Kidney (tissue), 22 donors: ENCODE measurements at places on chromosomes 12 and 14. TPM values are rescaled to one million over a fixed set of nuclear protein-coding genes. Genes with fewer than 3 reads are reported as not detected.

DNA sequence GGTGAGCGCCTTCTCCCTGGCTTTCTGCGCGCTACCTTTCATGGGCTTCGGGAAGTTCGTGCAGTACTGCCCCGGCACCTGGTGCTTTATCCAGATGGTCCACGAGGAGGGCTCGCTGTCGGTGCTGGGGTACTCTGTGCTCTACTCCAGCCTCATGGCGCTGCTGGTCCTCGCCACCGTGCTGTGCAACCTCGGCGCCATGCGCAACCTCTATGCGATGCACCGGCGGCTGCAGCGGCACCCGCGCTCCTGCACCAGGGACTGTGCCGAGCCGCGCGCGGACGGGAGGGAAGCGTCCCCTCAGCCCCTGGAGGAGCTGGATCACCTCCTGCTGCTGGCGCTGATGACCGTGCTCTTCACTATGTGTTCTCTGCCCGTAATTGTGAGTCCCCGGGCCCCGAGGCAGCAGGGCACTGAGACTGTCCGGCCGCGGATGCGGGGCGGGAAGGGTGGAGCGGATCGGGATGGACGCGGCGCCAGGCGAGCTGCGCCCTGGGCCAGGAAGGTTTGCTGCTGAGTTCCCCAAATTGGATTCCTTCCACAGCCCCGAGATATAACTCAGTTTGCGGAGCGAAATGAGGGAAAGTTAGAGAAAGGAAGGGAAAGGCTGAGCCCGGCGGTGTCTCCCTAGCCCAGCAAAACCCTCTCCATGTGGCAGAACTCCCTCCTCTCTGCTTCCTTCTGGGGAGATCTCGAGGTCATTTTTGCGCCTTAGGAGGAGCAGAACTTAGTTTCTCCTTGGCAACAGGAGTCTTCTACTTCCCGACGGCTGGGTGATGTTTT, 972 bp downstream of the PTGDR start:
- DNase-seq: peak; percentile 39

DNA sequence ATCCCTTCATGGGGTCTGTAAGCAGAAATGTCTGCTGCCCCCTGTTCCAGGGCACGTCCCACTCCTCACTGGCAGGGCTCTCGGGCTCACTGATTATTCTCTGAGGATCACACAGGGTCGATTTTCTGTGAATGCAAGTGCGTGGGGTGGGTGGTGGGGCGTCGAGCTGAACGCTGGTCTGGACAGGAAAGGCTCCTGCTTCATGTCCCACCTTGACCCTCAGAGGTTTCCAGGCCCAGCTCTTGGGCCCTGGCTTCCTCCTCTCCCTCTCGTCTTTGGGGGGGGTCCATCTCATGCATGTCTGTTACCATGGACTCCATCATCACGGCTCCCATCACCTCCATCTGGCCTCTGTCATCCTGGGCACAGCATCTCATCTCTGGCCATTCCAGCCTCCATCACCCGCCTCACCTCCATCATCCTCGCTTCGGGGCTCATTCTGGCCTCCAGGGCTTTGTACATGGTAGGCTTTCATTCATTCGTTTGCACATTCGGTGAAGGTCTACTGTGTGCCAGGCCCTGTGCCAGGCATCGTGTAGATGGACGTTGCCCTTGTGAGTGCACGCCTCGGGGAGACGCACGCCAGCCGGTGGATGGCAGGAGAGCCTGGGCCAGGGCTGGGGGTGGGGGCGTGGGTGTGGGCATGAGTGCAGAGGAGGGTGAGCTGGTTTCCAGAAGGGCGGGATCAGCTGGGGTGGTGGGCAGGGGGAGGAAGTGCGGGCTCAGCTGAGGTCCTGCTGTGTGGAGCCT, 34.7 kb downstream of the RTL1 start:
- DNase-seq: peak; percentile 33

DNA sequence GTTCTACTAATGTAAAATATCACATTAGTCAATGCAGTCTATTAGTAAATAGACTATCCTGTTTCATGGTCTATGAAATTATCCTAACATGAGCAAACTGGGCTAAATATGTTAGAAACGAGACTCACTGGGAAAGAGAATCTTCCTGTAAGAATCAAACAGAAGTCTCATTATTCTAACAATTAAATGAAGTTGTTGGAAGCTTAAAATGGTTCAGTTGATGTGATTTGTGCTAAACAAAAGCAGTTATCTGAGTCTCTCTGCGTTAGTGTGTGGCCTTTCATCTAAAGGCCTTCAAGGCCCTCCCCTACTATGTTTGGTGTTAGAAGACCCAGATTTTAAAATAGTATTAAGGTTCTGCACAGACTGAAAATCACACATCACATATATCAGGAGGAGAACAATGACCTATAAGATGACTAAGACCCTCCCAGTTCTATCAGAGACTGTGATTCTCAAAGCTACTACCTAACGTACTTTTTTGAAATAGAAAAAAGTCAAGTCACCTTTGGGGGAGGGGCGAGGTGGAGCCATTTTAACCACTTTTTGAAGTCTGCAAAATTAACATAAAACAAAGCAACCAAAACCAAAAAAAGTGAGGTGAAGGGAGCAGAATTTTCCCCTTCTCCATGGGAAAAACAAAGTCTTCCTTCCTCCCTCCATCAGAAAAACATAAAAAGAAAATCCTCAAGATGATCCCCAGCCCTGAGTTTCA, 82.3 kb downstream of the DENND5B start:
- no peak for DNase-seq

DNA sequence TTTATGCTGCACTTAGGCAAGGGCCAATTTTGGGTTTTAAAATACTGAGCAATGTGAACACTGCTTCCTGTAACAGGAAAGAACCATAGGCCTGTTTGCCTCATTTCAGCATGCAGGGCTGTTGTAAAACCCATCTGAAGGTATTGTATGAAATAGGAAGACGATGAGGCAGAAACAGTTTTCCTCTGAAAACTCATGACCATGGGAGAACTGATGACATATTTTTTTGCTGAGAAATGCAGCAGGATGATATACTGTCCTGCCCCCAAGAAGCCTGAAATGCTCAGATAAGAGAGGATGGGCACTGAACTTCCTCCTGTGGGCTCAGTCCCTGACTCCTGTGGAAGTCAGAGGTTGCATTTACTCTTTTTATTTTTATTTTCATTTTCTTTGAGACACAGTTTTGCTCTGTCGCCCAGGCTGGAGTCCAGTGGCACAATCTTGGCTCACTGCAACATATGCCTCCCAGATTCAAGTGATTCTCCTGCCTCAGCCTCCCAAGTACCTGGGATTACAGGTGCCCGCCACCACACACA, 17.4 kb downstream of the PYGL start:
- no peak for DNase-seq

DNA sequence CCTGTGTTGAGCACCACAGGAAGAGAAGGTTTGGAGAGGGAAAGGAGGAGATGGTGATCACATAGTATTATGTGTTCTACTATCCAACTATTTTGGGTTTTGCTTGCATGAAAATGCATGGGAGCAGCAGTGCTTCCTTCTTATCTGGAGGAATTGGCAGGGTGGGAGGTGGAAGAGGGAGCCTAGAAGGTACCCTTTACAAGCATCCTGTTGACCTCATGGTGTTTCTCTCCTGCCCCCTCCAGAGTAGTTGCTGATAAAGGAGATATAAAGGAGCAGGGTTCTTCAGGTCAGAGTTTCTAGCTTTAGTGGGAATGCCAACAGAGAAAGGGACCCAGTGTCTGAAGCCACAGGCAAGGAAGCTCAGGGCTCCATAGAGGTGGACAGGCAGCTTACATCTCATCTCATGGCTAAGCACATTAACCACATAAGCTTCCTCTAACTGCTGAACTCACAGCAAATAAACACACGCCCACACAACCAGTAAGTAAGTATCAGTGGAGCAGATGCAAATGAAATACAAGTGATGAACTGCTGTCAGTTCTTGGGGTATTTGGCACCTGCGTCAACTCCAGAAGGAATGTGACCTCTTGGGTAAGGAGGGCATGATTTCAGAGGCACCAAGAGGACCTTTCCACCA, 174.2 kb upstream of the SLC38A2 start:
- DNase-seq: no peak

- DNase-seq: no peak
These were observed 33.4 kb downstream of the SLC11A2 start for GRCh38 chr12:50992819-50993218.

DNA sequence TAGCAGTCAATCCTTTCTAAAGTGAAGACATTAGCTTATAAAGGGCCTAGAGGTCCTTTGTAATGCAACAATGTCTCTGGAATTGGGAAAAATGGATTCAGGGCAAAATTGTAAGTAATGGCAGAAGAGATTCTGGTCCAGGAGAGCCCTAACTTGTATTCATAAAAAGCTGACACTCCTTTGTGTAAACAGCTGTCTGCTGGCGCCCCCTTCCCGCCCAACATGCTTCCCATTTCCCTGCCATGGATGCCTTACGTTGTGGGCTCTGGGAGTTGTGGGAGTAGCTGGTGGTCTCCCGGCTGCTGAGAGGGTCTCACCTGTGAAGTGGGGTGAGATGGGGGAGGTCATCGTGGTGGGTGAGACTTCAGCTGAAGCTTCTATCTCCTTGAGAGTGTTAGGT, 2.3 kb downstream of the ACRBP start:
- DNase-seq: no peak

GRCh38 chr12:109292342-109292711, 16.8 kb downstream of the FOXN4 start:
- no peak for DNase-seq

Gene ANKS1B
- polyA plus RNA-seq: 1.7 TPM

Gene ALG10B
- 1.7 TPM for polyA plus RNA-seq

Gene TC2N
- 5.8 TPM for polyA plus RNA-seq

Gene BDKRB2
- polyA plus RNA-seq: 7.4 TPM

Gene CNIH1
- polyA plus RNA-seq: 78.3 TPM

Gene INHBC
- not detected for polyA plus RNA-seq
